CD4-positive, alpha-beta T cell treated with Interleukin-12 subunit alpha and Interleukin-12 subunit beta, for 1 hour (primary cell): ENCODE measurements at places on chromosomes 4 and X.

DNA sequence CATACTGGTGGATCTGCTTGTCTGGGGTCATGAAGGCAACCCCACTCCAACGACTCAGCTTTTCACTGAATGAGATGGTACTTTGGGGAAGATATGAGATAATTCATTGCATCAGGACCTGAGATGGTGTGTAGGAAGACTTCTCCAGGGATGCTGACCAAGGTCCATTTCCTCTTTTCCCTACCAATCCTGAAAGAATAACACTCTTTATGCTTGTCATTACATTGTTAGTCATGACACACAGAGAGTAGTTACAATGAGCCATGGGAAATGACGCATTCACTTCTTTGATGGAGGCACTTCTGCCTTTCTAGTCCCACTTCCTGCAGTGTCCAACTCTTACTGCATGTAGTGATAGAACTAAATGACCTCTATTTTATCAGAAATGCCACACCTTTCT, 58.6 kb downstream of the AREG start:
- DNase-seq: no peak

- no peak for DNase-seq
Observed at GRCh38 chrX:53263597-53264094, 17.7 kb downstream of the IQSEC2 start.

DNA sequence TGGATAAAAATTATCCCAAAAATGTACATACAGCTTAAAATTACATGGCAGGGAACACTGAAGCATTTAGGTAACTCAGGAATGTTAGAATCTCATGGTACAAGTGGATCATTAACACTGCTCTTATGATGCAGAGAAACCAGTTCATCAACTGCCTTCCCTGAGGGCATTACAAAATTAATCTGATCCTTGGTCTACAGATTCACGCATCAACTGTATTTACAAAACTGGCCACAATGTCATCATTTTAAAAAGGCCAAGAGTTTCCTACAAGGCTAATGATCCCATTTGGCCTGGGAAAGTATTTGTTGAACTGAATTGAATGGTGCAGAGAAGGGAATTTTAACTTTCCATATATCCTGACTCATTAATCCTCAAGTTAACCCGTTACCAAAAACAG, 84.6 kb downstream of the TSPAN5 start:
- no peak for DNase-seq

- DNase-seq: no peak
Observed at GRCh38 chr4:1172228-1172851, at the start of gene SPON2. Gene SPON2 (minus strand): TSS chr4:1172583.

DNA sequence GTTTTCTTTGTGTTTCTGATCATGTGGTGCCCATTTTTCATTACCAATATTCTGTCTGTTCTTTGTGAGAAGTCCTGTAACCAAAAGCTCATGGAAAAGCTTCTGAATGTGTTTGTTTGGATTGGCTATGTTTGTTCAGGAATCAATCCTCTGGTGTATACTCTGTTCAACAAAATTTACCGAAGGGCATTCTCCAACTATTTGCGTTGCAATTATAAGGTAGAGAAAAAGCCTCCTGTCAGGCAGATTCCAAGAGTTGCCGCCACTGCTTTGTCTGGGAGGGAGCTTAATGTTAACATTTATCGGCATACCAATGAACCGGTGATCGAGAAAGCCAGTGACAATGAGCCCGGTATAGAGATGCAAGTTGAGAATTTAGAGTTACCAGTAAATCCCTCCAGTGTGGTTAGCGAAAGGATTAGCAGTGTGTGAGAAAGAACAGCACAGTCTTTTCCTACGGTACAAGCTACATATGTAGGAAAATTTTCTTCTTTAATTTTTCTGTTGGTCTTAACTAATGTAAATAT, 110.4 kb downstream of the IL13RA2 start:
- DNase-seq: no peak

DNA sequence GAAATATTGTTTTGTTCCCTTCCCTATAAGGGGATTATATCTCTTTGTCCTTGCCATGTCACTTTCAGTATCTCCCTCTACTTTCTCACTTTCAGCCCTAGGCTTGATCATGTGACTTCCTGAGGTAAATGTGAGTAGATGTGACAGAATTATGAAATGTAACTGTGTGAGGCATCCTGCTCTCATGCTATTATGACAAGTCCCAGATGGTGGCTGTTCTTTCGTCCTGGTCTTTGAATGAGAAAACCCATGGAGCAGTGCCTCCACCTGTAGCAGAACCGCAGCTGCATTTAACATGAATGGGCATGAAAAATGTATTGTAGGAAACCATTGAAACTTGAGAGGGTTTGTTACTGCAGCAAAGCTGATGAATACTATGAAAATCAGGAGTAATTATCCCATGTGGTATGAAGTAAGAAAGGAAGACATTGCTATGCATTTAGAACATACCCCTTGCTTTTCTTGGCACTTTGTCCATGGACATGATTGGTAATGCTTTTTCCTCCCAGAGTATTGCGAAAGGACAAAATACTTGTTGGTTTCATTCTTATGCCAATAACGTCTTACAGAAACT, 202.2 kb upstream of the GPRIN3 start:
- peak; percentile 27 for DNase-seq

DNA sequence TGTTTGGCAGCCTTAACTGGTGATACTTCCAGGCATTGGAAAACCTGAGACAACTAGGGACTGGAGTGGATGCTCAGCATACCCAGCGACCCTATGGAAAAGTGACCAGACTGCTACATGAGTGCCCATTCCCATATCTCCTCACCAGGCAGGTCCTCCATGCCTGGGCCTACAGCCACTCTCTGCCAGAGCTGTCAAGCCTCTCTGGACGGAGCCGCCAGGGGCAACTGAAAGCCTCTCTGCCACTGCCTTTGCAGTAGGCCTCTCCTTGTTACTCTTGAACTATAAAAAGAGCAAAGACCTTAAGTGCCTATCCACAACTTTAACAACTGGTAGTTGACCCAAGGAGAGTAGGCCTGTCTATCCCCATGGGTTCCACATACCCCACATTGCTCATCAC, 20.2 kb upstream of the FAAH2 start:
- no peak for DNase-seq

DNA sequence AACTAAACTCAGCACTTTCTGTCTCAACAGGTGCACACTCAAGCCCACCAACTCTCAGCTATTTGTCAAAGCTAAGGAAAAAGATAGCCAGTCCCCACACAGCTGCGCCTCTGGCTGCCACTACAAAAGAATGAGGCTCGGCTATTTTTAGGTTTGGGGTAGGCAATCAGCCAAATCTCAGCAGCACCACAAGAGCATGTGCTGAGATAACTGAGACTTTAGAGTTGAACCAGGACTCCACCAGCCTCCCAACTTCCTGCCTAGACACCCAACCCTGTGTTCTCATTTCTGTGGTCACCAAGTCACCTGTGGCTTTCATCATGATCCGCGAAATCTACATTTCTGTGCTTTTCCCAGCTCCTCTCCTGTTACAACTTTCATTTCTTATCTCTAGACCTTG, 28.0 kb downstream of the DMD start:
- DNase-seq: no peak

DNA sequence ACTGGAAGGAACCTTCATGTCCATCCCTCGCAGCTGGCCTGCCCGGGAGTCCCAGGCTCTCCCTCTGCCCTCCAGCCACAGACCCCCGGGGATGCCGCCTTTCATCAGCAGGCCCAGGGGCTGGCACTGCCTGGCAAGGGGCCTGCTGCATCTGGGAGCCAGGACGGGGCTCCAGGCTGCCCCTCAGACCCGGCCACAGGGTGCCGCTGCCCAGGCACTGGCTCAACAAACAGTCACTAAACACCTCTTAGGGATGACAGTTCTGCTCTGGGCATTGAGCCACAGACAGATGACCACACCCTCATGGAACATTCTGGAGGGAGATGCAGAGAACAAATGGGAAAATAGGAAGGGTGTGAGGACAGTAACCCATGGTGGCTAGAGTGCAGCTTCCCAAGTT, 109.3 kb downstream of the HMX1 start:
- no peak for DNase-seq

GRCh38 chrX:63929608-63930007, 144.6 kb upstream of the ARHGEF9 start:
- no peak for DNase-seq

DNA sequence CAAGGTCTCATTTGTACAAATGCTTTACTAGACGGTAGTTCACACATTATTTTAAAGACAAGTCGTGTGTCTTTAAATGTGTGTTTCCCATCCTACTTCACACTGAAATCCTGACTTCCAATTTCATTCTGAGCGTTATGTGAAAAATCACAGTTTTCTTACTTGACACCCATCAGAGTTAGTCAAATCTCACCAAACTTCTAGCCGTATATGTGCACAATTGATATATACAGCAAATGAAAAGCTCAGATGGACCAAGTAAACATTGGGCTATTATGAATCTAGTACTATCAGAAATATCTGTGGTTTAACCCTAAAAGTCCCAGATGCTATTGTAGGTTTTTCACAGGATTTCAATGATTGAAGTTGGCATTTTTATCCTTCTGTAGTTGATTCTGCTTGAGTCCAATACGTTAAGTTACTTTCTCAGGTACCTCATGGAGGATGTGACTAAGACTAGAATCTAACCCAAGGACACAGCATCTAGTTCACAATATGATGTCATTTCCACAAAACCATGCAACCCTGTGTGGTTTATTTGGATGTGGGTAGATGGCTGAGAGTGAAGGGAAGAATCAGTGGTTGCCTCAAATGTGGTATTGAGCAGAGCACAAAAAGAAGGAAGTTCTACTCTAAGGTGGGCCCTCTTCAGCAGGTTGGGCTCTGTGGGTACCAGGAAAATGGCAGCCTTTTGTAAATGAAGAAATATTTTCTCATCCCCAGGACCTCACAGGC, 22.1 kb upstream of the TRIM60 start:
- no peak for DNase-seq

GRCh38 chr4:142293536-142293935, 552.6 kb downstream of the INPP4B start:
- no peak for DNase-seq

- DNase-seq: no peak
Observed at GRCh38 chrX:4129626-4130025, 416.2 kb upstream of the PRKX start.

GRCh38 chrX:68084765-68085164, 348.5 kb downstream of the OPHN1 start:
- no peak for DNase-seq

DNA sequence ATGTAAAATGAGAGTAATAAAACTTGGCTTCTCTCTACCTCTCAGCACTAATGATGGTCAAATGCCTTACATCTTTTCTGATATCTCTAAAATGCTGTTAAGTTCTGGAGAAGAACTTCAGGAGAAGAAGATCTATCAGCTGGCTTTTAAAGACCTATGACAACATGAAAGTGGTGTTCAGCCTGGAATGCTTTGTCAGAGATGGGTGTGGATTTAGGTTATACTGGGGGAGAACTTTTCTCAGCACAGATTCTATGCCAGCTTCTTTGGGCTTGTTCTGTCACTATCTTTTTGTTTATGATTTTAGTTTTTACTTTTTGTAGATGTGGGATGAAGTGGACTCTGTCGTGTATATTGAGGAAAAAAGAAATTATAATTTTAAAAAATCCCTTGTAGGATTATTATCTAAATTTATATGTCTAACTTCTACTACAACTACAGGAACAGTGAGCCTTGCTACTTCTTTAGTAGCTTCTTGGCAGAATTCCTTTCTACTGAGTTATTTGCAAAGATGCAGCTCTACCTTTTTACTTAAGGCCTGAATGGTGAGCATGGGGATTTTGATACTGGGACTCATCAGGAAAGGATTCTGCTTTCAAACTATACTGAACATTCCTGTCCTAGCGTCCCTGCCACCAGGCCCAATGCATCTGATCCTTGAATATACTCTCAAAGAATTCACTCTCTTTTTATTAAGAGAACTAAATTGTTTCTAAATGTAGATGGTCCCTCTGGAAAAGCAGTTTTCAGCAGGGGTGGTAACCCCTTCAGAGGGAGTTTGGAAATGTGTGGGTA, 19.6 kb downstream of the CYP2U1 start:
- no peak for DNase-seq

DNA sequence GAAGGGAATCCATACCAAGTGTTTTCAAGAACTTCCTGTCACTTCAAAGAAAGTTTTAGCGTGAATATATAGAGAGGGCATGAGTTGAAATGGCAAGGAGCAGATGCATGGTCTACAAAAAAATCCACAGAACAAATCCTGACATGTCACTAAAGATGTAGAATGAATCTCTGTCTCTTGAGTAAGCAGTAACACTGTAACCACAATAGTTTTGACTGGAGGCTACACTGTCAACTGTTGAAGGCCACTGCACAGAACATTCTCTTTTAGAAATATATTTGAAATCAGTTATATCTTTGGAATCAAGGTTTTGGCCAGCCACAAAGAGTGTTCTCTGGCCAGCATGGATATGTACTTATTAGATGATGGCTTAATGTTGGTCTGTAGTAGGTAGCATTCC, 83.8 kb downstream of the VCX3B start:
- no peak for DNase-seq

GRCh38 chr4:179666226-179666625, 2224.0 kb upstream of the AGA start:
- no peak for DNase-seq

DNA sequence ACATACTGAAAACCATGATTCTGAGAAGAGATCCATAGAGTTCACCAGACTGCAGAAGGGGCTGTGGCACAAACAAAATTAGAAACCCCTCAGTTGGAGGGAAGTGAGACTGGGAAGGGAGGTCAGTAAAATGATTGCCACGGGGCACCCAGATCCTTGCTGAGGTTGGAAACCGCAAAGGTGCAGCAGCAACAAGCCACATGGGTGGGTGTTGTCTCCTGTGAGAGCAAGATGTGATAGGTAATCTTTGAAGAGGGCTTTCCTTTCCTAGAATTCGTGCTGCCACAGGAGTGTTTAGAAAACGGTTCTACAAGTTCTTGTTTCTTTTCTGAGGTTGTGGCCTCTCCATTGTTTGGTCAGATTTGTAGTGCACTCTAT, 85.5 kb downstream of the NFKB1 start:
- peak; percentile 58 for DNase-seq

DNA sequence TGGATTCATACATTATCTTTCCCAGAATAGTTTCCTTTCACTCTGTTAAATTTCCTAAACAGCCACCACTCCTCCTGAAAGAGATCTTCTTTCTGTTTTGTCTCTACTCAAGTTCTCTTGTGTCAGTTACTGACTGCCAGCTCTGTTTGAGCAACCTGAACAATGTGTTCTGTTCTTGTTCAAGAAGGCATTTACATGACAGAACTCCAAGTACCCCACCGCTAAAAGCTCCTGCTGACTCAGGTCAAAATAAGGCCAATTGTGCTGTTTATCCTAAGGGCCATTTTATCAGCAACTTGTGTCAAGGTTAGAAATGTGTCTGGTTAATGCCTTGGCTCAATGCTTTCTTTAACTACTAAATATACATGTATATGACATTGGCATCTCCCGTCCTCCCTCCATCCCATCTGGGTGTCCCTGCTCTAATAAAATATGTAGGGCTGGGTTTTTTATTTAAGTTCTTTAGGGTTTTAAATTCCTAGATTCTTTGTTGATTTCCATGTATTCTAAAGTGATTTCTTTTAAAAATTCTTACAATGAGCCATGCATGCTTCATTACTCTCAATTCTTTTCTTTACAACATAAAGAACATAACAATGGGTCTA, 144.3 kb upstream of the PAQR3 start:
- DNase-seq: no peak

- DNase-seq: no peak
Observed at GRCh38 chr4:181225616-181226261, 1017.5 kb upstream of the TENM3 start.
